Jurkat, Clone E6-1 (cell line): ENCODE measurements at places on chromosomes 4 and X.

DNA sequence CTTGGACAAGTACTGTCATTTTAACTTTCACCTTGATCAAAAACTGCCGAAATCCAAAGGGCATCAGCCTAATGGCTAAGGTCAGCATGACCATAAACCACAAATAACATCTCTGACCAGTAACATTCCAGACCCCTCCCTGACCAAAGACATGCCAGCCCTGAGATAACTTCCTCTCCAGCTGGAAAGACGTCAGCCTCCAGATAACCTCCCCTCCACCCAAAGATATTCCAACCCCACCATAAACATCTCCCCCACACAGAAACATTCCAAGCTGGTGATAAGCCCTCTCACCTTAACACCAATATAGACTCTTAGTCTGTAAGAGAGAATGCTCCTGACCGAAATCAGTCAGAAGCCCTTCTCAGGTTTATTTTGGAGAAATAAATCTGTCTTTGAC, 7.4 kb downstream of the PPP1R2C start:
- DNase-seq, result no peak

DNA sequence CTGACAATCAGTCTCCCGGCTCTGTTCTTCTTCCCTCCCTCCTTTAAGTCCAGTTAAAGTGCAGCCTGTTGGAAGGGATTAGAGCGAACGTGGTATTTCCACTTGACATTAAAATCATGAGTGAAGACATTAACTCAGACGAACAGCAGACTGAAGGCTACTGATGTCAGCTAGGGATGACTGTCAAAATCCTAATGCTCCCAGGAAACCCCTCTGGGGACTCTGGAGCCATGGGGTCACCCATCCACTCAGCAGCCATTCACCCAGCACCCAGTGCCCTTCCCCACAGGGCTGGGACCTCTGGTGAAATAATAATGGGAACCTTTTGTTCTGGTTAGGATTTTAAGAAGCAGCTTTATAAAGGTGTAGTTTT, 113.9 kb downstream of the DRD5 start:
- no peak for DNase-seq

GRCh38 chrX:13897566-13897965, 80.7 kb upstream of the GPM6B start:
- DNase-seq, result no peak

DNA sequence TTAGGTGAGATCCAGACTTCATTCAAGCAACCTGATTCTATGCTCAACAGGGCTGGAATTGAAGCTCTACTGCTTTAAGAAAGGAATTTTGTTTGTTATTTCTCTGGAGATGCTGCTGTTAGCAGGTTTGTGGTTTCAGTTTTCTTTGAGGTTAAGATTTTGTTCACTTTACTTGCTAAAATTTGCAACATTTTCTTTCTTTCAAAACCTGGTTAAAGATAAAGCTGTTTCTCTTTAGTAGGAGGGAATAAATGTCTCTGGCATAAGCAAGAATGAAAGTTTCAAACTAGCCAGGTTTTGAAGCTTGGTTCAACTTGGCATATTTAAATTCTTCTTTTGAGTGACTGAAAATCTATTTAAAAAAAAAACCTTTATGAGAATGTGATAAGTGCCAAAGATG, 660.6 kb upstream of the NR3C2 start:
- DNase-seq, result no peak

GRCh38 chrX:31260351-31260750, 188.5 kb upstream of the FTHL17 start:
- no peak for DNase-seq

DNA sequence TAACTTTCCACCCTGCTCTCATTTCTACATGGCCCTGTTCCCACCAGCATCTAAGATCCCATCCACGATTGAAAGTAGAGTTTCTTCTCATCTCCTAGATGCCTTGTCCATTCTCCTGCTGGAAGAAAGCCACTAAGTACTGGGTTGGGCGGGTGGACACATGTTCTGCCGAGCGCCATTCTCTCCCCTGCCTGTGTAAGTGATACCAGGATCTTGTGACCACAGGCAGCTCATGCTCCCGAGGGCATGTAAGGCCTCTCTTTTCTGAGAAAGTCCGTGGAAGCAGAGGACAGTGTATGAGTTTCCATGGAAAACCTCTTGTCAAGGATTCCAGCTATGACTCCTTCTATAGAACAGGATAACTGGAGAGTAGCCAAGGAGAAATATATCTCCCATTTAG, 3.3 kb upstream of the SLC25A4 start:
- no peak for DNase-seq

DNA sequence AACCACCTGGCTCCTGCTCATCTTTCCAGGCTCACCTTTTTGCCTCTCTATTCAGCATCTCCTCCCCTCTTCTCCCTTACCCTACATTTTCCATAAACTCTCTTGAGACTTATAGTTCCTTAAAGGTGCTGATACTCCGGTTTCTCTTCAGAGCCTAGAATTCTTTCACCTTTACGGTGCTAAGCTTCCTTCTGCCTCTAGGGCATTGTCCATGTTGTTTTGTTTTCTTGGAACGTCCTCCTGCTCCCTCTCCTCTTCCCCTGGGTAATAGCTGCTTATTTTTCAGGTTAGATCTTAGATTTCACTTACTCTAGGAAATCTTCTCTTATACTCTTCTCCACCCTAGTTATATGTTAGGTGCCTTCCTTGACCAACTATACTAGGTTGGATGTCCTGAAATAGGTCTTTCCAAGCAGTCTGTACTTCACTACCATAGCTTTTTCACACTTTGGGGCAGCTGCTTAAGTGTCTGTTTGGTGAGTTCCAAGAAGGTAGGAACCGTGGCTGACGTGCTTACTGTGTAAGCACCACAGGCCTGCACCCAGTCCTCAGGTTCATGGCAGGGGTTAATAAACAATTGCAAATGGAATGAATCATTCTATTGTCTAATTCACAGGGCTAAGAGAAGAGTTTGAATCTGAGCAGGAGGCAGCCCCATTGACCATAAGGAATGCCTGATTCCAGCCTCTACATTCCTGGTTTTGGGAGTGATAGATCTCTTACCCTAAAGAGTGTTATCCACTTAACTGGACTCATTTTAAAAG, 227.5 kb downstream of the MGST2 start:
- DNase-seq, result no peak

DNA sequence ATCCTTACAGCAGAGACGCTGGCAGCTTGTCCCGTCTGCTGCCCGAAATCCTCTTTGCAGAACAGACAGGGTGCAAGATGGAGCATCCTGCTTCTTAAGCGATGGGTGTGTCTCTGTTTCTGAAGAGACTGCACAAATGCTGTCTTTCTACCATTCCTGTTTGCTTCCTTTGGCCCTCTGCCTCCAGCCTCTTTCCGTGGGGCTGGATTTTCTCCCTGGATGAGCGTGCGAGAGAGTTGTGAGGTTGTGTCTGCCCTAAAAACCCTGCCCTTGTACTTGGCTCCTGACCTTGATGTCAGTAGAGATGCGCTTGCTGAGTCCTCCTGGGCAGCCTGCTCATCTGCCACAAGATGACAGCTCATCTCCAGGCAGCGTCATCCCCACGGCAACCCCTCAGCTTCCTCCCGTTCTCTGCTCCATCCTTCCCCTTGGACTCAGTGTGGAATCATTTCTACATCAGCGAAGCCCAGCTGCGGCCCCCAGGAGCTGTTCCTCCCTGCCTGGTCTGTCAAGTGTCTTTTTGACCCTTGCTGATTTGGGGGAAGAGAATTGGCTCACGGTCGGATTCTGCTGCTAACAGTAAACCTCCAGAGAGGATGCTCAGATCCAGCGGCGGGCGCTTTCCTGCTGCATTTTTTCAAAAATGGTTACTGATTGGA, 246.2 kb downstream of the ASMT start:
- DNase-seq, result no peak

DNA sequence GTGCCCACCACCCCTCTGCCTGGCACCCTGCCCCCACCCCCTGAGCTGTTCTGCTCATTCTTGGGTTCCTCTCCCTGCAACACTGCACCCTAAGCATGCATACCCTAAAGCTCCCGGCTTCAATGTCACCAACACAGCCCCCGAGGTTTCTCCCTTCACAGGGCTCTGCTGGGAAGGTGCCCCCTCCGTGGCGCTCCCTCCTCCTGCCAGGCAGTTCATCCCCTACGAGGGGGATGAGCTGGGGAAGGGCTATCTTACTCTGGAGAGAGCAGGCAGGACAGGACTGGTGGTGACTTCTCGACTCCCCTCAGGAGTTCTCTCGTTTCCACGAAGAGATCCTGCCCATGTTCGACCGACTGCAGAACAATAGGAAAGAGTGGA, 6.5 kb downstream of the ATP5ME start:
- DNase-seq, result no peak

DNA sequence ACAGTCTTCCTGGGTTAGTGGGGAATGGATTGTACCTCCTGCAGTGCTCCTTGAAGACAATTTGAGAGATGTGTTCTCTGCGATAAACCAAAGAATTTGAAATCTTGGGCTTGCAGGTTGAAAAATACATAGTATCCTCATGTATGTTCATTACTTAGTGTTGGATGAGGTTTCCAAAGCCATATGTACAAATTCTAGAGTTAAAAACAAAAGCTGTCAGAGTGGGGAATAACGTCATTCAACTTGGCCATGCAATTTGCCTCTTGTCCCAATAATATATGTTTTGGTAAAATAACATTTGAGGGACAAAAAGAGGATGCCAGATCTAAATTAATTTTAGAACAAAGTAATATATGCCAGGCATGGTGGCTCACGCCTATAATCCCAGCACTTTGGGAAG, 51.3 kb upstream of the CBR4 start:
- no peak for DNase-seq
